ENCODE measurements at places on chromosomes 3 and 15.

GRCh38 chr15:65042776-65043327 is 2.3 kb upstream of the SLC51B start:
- no peak for DNase-seq

DNA sequence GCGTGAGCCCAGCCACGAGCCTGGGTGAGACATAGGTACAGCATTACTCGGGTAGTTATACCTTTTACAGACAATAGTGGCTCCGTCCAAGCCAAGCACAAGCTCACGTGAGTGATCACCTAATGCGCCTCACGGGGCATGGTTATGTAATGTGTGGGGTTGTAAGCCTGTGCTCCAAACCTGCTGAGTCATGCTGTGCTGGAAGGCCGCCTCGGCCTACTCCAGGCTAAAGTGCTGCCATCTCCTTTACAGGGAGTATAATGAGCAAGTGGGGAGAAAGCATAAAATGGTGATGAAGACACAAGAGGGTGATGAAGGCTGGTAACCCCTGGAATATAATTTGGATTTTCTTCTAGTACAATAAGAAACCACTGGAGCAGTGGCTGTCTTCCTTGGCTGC is 175.8 kb upstream of the STT3B start:
- no peak for DNase-seq

- DNase-seq, result no peak
These were observed 22.5 kb downstream of the CDIN1 start for GRCh38 chr15:36601952-36602351.

- no peak for DNase-seq
These were observed 1.0 kb upstream of the CD200R1L start for GRCh38 chr3:112847692-112848091.

GRCh38 chr3:52121464-52121805 is 32.8 kb downstream of the POC1A start:
- no peak for DNase-seq
